ENCODE measurements at places on chromosomes 16 and 17.

GRCh38 chr17:54435966-54436365 is 464.7 kb upstream of the TOM1L1 start:
- DNase-seq, result no peak

GRCh38 chr16:51951668-51952298 is 595.2 kb downstream of the TOX3 start:
- DNase-seq, result no peak

DNA sequence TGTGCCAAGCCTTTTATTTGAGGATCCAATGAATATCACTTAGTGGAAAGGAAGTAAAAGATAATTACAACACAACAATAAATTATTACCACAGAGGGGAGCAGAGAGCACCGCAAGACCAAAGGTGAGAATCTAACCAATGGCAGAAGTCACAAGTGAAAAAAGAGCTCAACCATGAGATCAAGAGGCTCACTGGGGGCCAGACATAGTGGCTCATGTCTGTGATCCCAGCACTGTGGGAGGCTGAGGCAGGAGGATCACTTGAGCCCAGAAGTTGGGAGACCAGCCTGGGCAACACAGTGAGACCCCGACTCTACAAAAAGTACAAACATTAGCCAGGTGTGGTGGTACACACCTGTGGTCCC is 17.7 kb downstream of the ANKRD11 start:
- no peak for DNase-seq

GRCh38 chr17:7705269-7706255 is 560 bp downstream of the EFNB3 start:
- no peak for DNase-seq

DNA sequence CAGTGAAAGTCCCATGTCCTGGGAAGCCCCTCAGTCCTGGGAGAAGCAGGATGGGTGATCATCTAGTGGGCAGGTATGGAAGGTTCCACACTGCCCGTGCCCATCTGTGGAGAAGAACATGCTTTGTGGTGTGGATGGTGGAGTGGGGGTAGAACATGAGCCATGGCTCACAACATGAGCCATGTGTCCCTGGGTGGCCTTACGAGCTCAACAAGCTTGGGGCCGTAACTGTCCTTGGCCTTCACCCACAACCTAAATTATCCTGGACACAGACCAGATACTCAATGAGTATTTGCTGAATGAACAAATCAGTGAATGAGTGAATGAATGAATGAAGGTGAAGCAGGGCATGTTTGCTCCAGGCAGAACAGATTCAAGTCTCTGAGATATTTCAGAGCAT is 13.5 kb downstream of the SOX8 start:
- no peak for DNase-seq

DNA sequence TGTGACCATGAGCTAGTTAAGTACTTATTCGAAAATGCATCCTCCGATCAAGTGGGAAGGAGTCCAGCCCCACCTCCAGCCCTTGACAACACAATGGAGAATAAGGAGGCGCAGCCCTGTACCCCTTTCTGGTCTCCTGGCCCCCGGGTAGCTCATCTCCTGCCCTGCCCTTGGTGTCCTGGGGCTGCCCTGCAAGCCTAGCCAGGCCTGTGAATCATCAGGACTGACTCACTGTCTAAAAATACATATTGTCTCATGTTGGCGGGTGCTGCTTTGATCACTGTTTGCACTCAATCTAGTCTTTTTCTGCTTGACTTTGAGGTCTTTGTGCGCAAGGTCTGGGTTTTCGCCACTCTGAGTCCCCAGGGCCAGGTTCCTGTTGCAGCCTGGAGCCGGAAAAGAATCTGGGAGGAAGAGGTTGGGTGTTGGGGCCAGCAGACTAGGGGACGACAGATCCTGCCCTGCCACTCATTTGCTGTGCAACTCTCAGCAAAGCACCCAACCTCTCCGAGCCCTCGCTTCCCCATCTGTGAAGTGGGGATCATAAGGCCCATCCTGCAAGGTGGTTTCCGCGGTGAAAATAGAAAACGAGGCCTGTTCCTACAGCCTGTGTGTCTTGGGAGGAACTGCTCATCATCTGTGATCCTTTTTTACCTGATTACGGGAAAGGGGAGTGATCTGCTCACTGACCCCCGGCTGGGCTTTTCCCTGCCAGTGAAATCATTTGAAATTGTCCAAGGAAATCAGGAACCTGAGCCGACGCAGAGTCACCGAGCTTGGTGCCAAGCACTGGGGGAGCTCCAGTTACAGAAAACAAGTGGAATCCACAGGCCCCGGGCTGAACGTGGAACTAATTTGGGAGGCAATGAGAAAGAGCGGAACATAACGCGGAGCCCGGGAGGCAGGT is 230.4 kb downstream of the PARN start:
- no peak for DNase-seq

GRCh38 chr17:80615376-80615775 is 70.7 kb downstream of the RPTOR start:
- DNase-seq, result no peak

- DNase-seq, result no peak
Observed at GRCh38 chr16:84839054-84839453, 19.3 kb downstream of the CRISPLD2 start.

- DNase-seq, result no peak
Observed at GRCh38 chr17:38444151-38444550, 15.9 kb downstream of the ARHGAP23 start.

- DNase-seq, result no peak
Observed at GRCh38 chr17:39028690-39029089, 61.5 kb upstream of the FBXO47 start.

- no peak for DNase-seq
Observed at GRCh38 chr16:73076324-73076810, 28.4 kb upstream of the ZFHX3 start.

- no peak for DNase-seq
Observed at GRCh38 chr17:78723001-78723796, 58.9 kb downstream of the CYTH1 start.

DNA sequence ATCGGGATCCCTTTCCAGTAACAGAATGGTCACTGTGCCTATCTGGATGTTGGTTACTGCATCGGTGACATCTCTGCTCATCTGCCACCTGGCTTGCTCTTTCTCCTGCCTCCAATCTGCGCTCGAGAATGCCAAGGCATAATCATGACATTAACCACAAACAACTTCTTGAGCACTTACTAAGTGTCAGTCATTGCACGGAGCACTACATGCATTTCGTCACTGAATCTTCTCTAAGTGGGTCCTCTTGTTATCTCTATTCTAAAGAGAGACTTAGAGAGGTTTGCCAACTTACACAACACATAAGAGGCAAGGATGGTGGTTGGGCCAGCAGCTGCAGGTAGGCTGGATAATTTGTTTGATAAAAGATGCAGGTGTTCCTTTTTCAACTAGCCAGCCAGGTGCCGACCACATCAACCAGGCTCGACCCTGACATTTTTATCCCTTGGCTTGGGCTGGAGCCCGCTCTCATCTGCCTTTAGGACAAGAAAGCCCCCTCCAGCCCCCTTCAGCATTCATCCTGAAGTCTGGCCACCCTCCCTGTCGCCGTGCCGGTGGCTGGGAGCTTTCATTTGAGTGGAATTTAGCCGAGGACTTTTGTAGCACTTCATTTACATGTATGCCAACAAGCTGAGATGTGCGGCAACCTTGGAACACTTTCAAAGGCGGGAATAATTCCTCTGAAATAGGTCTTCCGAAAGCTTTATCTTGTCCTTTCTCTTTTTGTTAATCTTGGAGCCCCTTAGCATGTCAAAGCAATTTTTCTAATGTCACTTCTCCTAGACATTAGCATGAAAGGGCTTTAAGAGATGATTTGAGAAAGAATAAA is 89.3 kb upstream of the NKD1 start:
- no peak for DNase-seq

DNA sequence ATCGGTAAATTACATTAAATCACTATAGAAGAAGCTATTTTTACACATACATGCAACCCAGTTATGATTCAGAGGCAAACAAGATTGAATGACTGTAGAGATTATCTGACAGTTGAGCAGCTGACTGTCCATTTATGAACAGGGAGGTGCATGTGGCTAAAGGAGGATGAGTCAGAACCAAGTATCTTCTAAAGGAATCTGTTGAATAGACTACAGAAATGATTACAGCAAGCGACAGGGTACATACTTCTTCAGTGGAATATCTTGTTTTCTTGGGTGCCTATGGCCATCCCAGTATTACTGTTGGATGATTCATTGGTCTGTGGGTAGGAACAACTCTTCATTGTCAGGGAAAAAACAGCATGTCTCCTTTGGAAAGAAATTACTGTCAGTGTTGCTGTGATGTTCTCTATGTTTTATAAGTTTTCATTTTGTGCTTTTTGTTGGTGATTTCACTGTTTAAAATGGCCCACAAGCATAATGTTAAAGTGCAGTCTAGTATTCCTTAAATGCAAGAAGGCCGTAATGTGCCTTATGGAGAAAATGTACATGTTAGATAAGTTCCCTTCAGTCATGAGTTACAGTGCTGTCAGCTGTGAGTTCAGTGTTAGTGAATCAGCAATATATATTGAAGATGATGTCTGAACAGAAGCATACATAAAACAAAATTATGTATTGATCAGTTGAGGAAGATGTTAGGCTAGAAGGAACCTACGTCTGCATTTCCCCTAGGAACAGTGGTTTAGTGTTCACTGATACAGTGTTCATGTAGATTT is 27.0 kb downstream of the CBFB start:
- DNase-seq, result peak; percentile 74

DNA sequence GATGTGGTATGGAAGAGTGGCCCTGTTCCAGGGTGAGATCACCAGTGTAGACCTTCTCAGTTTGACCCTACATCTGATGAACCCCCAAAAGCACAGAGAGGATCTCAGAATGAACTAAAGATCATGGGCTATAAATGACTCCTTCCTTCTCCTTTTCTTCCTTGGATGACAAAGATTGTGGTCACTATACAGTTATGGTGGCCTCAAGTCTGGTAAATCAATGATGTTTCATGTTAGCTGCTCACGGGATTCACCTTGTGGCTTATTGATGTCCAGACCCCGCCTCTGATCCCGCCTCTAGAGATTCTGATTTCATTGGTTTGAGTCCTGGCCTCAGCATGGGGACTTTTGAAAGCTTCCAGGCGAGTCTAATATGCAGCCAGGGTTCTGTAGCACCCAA is 112.2 kb downstream of the PITPNC1 start:
- no peak for DNase-seq

DNA sequence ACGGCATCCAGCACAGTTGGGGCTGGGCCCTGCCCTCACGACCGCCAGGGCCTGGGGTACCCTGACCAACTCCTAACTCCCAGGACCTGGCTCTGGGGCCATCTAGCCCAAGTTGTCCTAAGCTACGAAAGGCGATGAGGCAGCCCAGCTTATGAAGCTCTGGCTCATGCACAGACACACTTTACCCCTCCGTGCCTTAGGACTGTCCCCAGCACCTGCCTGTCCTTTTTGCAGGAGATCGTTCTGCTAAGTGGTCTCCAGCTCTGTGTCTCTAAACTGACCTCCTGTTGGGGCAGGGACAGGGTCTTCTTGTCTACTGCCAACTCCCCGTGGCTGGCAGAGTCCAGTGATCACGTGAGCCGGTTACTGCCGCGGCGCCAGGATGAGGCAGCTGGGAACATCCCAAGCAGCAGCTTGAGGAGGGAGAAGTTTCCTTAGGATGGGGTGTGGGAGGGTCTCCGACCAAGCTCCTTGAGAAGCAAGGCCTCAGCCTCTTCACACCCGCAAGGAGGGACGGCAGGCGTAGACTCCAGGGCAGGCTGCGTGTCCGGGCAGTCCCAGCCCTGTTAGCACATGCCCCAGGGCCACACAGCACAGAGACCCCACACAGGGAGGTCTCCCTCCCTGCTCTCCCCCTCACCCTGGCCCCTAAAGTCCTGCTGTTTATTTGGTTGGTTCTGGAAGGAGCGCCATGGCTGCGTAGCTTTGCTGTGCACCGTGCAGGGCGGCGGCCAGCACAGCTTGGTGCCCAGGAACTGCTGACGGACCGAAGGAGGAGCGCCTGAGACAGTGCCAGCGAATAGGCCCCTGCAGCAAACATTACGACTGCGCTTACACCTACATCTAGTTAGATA is 16.4 kb upstream of the METRNL start:
- no peak for DNase-seq

DNA sequence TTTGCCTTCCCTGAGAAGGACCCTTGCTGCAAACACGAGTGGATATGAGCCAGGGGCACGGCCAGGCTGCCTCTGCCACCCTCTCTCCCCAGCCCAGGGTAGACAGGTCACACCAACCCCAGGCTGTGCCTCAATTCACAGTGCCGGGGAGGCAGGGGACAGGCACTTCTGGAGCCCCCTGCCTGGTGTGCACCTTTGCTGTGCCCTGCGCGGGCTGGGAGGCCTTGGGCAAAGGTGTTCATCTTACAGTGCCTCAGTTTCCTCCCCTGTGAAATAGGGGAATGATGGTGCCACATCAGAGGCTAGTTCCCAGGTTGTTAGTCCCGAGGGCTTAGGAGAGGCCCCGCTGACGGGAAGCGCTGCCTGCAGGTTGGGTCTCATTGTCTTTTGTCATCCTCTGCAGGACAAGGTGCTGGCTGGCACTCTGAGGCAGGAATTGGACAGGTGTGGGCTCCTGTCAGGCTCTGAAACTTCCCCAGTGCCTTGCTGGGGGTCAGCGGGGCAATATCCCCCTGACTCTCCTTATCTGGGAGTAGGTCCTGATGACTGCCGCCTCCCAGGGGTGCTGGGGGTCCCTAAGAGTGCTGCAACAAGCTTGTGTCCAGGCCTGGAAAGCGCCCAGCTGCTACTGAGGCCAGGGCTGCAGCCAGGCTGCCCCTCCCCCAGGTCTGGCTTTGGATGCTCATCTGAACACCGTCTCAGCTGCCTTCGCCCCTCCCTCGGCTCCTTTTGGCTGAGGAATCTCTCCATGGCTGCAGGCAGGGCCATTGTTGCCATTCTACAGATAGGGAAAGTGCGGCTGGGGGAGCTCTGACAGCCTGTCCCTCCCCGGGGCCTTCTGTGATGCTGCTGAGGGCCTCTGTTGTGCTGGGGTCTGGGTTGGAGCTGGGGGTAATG is 3.1 kb downstream of the PRSS21 start:
- DNase-seq, result no peak

DNA sequence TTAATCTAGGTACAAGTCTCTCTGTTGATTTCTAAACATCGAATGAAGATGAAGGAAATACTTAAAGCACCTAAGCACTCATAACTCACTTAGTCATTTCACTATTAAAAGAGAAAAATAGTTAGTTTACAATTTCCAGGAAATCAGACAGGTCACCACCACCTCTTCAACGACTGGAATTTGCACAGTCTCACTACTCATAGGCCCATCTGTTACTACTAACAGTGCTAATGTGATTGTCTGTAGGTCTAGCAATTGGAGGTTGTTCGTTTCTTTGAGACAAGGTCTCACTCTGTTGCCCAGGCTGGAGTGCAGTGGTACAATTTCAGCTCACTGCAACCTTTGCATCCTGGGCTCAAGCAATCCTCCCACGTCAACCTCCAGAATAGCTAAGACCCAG is 444.6 kb downstream of the MAF start:
- no peak for DNase-seq

GRCh38 chr16:4182581-4183236 is 59.2 kb downstream of the SRL start:
- DNase-seq, result no peak
